ENCODE measurements at places on chromosomes 3 and 15.

DNA sequence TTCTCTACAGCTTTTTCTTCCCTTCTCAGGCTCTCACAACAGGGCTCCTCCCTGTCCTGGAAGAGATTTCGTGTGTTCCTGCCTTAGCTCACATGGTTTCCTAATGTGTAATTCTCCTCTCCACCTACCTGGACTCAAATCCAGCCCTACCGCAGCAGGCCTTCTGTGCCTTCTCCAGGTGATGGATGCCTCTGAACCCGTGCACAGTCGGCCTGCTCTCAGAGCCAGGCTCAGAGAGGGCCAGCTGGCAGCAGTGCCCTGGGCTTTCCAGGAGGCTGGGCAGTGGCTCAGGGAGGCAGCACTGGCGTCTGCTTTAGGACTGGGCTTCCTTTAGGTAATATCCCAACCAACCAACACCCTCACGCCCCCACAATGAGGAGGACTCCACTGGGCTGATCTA is 123.2 kb upstream of the TMC3 start:
- DNase-seq = no peak

- DNase-seq = no peak
These were observed 50.9 kb downstream of the MYL3 start for GRCh38 chr3:46812237-46812791.

GRCh38 chr3:13114811-13115575 is 41.8 kb upstream of the IQSEC1 start:
- DNase-seq = no peak

- no peak for DNase-seq
These were observed 13.3 kb upstream of the CD200 start for GRCh38 chr3:112319516-112320276.

GRCh38 chr3:126370055-126370454 is 12.8 kb upstream of the KLF15 start:
- DNase-seq = no peak

DNA sequence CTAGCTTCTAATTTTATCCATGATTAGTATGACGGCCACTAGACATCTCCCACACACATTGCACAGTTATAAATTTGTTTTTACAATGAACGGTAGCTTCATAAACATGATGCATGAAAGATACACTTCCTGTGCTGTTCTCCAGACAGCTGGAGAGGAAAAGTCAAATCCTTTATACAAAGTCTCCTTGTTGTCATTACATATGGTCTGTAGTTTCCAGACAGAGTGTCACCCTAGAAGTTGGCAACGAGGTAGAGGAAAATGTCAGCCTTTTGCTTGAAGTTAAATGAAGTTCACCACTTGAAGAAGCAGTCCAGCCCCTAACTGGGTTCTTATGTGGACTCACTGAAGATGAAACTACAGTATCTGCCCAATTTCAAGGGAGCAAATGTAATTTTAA is 253.0 kb upstream of the P2RY1 start:
- DNase-seq = no peak

- DNase-seq = no peak
These were observed 3.5 kb downstream of the ZNF710 start for GRCh38 chr15:90004671-90005070.

- DNase-seq = no peak
These were observed 15.0 kb upstream of the BCHE start for GRCh38 chr3:165852191-165852590.

- DNase-seq = no peak
These were observed 617.5 kb downstream of the RBMS3 start for GRCh38 chr3:29898171-29898965.

DNA sequence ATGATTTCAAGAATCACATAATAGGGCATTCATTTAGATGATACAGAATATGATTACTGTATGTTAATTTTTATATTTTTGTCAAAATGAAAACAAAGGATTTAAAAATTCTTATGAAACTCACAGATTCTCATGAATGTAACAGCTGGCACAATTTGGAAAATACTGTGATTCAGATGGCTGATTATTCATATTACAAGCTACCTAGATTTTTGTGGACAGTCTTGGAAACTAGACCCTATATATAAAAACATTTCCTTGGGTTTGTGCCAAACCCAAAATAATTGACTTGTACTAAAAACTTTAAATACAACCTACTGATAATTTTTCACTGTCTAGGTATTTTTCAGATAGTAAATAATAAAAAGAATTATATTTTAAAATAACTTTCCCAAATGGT is 26.2 kb downstream of the ZBED2 start:
- DNase-seq = no peak

DNA sequence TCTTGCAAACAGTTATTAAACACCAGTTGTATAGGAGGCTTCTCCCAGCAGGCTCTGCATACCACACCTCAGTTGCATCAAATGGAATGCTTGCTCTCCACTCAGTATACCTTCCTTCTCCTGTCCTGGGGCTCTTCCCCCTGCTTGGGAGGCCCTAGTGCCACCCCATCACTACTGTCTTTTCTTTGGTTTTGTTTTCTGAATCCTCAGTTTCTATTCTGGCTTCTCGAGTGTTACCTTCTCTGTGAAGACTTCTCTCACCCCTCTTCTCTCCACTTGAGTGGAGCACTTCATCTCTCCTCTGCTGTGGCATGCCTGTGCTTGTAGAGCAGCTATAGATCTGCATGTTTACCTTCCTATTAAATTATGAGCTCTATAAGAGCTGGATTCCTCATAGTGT is 75.7 kb upstream of the TPRG1 start:
- no peak for DNase-seq

DNA sequence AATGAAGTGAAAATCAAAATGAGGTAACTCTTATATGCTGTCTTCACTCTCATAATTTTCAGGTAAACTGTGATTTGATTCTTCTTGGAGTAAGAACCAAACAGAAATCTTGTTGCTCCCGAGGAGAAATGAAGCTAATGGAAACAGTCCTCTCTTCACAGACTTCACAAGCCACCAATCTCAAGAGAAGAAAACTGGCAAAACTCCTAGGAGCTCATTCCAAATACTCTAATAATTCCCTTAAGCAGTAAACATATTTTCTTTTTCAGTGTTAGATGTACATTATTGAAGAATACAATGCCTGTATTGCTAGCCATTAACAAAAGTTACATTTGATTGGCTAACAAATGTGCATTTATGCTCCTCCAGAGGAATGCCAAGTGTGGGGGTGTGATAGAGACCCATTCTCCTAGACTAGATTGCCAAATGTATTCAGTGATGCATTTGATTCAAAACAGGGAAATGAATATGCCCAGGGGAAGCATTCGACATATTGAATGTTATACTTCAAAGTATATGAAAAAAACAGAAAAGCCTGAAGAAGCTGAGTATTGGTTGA is 11.8 kb upstream of the RIOX2 start:
- DNase-seq = no peak

DNA sequence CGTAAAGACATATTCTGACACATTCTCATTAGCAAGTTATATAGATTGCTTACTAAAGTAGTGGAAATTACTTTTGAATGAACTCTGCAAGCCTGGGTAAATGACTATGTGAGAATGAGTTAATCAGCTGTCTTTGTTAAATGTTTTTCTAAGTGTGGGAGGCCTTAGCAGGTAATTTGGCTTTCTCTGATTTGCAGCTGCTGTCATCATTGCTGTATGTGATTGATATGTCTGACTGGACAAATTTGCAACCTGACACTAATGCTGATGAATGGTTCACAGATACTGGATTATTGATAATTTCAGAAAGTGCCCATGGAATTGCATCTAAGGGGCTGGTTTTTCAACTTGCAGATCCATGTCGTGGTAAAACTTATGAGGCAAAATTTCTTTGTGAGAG is 372.2 kb upstream of the SGO1 start:
- DNase-seq = no peak

GRCh38 chr3:183966361-183966791 is 51.3 kb downstream of the ABCC5 start:
- no peak for DNase-seq

- DNase-seq = no peak
These were observed 30.5 kb upstream of the APH1B start for GRCh38 chr15:63246691-63247469.

- DNase-seq = no peak
These were observed 1.0 kb upstream of the NR2F2 start for GRCh38 chr15:96329403-96329981.

GRCh38 chr15:69056365-69056764 is 41.9 kb downstream of the NOX5 start:
- no peak for DNase-seq

- DNase-seq = no peak
These were observed 17.5 kb upstream of the HACD2 start for GRCh38 chr3:123602325-123602724.

DNA sequence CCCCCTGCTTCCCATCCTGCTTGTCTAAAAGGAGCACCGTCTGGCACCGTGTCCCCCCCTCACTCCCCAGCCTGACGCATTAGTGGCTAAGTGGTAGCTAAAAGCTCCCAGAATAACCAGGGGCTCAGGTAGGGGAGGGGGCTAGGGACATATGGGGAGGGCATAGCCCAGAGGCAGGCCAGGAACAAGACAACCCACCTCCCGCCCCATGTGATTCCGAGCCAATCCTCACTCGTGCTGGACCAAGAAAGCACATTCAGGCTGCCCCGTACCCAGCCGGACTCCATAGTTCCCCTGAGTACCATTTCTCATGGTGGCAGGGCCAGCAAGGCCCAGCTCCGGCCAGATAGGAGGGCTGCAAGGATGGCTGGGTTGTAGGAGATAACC is 11.5 kb downstream of the SEMA7A start:
- no peak for DNase-seq

- no peak for DNase-seq
These were observed 323.4 kb downstream of the CHST2 start for GRCh38 chr3:143442814-143443447.

GRCh38 chr3:18870074-18870640 is 278.2 kb upstream of the KCNH8 start:
- no peak for DNase-seq

DNA sequence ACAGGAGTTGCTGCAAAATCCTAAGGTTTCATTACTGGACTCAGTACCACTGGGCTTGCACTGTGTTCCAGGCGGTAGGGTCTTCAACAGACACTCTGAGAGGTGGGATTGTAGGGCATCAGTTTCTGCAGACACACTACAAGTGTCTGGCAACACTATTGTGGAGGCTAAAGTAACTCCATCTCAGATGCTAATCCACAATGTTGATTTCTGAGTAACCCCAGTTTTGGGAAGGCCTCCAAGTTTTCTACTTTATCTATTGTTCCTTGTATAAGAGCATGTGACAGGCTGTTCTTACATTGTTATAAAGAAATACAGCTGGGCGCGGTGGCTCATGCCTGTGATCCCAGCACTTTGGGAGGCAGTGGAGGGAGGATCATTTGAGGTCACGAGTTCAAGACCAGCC is 2.5 kb upstream of the ABHD5 start:
- DNase-seq = no peak

GRCh38 chr15:75153087-75153486 is 48.6 kb upstream of the C15orf39 start:
- peak; percentile 49 for DNase-seq

- DNase-seq = no peak
These were observed 52.5 kb upstream of the CHRM5 start for GRCh38 chr15:33915571-33916407.
